ENCODE measurements at places on chromosomes 7 and 10.

DNA sequence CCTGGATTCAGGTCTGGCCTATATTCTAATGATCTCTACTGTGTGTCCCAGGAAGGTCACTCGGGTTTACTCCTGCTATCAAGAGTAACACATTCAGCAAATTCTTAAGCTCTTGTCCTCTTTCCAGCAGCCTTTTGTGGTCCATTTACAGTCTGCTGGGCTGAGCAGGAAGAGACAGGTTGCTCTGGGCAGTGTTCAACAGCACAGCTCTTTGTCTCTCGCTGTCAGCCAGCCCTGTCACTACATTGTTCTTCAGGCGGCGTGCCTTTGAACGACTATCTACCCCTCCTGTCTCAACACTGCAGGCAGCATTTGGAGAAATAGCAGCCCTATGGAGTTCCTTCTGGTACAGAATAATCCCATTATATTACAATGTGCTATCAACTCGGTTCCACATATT, 192.2 kb upstream of the TBX20 start:
- DNase-seq: no peak

DNA sequence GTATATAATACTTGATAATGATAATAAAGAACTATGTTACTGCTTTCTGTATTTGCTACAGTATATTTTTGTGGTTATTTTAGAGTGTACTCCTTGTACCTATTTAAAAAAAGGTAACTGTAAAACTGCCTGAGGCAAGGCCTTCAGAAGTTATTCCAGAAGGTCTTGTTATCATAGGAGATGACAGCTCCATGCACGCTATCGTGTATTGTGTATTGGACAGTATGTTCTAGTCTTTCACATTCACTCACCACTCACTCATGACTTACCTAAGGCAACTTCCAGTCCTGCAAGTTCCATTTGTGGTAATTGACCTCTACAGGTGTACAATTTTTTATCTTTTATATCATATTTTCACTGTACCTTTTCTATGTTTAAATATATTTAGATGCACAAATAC, 100.7 kb downstream of the ARL4A start:
- DNase-seq: no peak

DNA sequence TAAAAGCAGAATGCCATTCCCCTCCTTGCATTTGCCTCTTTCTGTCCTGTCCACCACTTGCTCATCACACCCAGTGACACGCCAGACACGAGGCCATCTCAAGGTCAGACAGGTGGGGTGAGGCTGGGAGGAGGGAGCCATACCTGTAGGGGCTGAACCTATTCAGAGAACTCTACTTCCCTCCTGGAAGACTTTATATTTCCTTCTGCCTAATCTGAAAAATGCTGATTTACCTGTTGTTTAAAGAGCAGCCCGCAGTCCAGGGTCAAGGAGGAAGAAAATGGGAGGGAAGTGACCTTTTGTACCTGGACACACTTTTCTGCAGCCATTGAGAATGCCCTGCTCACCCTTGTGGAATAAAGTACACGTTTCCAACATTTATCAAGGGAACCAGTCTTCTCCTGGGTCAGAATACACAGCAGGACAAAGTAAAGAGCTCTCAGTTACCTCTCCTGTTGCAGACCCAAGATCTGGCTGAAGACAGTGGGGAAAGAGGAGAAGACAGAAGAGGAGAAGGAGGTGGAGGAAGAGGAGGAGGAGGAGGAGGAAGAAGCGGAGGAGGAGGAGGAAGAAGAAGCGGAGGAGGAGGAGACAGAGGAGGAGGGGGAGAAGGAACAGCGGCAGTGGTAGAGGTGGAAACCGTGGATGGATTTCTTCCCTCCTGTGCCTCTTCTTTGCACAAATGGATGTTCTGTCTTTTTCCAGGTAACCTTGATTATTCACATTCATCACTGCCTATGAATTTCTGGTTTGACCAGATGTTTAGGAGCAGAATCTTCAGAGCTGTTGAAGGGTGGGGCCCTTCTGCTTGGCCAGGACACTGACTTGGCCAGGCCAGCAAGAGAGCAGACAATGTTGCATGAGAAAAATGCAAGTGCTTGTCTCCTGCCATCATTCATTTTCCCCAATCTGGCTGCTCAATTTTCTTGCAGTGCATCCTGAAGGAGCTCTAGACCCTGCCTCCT, 1.2 kb upstream of the BLNK start:
- no peak for DNase-seq

- DNase-seq: no peak
These were observed 535.5 kb downstream of the ATRNL1 start for GRCh38 chr10:115628616-115629015.

- DNase-seq: peak; percentile 90
These were observed 21.2 kb downstream of the ATP6V1F start for GRCh38 chr7:128883622-128884448.

All from activated naive CD4-positive, alpha-beta T cell treated with anti-CD3 and anti-CD28 coated beads for 36 hours (primary cell).